ENCODE measurements at places on chromosomes 4 and X.

DNA sequence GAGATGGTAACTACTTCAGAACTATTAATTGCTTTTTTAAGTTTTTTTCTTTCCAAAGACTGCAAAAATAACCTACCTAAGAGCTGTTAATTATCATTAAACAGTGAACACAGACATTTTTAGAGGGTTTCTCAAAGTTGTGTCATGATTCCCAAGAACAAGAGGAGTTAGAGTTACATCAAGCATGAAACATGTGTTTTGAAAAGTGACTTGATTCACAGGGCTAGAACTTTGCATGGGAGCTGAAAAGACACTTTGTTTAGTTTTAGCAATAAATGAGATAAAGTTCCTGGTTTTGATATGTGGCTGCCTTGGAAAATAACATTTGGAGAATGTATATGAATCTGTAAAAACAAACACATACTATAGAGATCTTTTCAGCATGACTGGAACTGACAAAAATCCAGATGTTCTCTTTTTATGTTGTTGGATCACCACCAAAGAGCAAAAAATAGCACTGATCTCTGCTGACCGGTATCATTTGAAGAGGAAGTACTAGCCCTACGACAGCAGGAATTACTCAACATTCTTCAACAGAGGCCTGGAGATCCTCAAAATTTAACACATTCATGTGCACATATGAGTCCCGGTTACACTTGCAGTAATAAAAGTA, 173.0 kb upstream of the PCDH18 start:
- DNase-seq: no peak

- DNase-seq: no peak
Measured at GRCh38 chr4:31193521-31193920, 473.4 kb downstream of the PCDH7 start.

DNA sequence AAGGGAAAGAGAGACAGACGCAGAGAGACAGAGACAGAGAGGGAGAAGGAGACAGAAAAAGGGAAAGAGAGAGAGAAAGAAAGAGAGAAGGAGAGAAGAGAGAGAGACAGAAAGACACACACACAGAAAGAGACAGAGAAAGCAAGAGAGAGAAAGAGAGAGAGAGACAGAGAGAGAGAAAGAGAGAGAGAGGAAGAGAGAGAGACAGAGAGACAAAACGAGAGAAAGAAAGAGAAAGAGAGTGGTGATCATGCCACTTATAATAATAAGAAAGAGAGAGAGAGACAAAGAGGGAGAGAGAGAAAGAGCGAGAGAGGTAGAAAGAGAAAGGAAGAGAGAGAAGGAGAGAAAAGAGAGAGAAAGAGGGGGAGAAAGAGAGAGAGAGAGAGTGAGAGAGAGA, 51.4 kb downstream of the SHOX start:
- DNase-seq: no peak

GRCh38 chr4:96009427-96010119, 169.7 kb downstream of the PDHA2 start:
- no peak for DNase-seq

DNA sequence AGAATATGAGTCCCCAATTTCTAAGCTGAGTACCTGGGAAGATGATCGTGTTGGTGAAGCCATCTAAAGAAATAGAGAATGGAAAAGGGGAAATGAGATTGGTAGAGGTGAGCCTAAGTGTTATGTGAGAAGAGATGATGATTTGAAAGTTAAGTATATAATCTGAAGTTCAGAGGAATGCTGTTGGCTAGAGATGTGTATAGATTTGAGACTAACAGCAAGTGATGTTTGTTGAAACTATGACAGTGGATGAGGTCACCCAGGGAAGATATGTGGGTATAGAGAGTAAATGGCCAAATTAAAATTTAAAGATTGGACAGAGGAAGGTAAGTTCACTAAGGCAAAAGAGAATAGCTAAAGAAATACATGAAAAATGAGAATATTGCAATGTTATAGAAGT, 324.2 kb downstream of the MAPK10 start:
- DNase-seq: no peak

DNA sequence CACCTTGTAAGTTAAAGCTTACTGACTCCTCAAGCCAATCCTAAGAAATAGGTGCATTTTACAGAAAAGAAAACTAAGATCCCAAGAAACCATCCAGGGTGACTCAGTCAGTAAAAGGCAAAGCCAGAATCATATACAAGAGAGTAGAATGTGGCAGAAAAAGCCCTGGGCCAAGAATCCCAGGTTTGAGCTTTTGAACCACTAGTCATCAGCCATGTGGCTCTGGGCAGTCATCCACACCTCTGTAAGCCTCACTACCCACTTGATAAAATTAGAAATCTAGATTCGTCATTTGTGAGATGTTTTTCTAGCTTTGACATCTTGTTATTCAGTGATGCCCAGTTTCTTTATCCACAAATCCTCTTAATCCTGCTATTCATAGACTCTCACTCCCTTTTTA, 122.2 kb upstream of the PDE5A start:
- no peak for DNase-seq

GRCh38 chr4:41670530-41670929, 78.0 kb downstream of the PHOX2B start:
- DNase-seq: no peak

DNA sequence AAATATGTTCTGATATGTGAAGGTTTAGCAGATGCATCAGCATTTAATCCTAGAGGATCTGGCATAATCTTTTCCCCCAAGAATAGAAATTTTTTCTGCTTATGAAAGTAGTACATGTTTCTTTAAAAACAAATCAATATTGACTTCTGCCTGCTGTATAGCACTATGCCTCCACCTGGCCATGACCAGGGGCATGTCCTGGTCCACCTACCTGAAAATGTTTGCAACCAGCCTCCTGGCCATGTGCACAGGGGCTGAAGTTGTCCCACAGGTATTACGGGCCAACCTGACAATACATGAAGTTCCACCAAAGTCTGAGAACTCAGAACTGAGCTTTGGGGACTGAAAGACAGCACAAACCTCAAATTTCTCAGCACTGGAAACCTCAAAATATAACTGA, 10.0 kb downstream of the HPRT1 start:
- DNase-seq: no peak

DNA sequence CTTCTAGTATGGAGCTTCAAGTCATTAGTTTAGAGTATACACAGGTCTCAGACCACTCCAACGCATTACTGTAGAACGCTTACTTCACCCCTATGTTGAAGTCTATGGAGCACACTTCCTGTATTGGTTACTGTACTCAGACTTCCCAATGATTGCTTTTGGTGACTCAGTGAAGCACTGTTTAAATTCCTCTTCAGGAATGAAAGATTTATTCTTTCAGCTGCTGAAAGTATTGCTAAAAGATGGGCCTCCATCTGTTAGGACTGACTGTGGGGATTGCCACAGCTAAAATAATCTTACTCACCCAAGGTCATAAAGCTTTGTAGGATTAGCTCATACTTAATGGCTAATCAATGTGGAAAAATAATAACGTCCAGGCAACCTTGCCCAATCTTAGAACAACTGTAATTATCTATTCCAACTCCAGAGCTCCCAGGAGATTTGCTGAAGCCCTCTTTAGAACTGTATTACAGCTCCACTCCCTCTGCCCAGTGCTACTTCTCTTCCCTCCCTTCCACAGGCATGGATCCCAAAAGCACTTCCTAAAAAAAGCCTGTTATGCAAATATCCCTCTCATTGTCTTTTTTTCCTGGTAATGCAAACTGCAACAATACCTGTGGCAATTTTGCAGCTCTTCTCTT, 281.9 kb upstream of the HS3ST1 start:
- DNase-seq: no peak

DNA sequence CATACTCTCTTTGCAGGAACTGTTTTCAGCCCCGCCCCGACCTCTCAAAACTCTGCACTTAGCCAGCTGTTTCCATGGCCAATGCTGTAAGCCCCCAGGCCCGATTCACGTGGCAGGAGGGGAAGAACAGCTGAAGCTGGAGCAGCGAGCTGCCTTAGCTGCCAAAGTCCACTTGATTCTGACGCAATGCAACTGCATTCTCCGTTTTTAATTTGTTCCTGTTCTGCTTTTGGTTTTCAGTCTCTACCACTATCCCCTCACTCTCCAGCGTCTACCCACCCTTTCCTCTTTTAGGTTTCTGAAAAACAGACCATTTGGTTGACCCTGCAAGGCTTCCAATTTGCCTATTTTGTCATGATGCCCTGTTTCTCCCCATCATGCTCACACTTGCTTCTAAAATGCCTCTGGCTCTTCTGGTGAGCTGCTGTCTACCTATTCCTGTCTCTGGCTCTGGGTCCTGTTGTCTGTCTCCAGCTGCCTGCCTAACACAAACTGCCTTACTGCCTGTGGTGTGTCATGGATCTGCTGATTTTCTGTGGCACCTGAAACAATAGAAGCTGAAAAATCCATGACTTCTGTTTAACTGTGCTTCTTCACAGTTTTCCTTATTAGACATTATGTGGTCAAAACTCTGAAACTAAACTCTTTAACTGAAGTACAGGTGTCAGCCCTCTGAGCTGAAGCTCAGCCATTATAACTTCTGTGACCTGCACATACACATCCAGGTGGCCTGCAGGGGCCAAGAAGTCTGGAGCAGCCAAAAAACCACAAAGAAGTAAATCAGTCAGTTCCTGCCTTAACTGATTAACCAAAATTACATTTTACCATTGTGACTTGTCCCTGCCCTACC, 160.5 kb upstream of the AGTR2 start:
- DNase-seq: no peak

GRCh38 chrX:46710927-46711623, 47.8 kb downstream of the SLC9A7 start:
- no peak for DNase-seq

DNA sequence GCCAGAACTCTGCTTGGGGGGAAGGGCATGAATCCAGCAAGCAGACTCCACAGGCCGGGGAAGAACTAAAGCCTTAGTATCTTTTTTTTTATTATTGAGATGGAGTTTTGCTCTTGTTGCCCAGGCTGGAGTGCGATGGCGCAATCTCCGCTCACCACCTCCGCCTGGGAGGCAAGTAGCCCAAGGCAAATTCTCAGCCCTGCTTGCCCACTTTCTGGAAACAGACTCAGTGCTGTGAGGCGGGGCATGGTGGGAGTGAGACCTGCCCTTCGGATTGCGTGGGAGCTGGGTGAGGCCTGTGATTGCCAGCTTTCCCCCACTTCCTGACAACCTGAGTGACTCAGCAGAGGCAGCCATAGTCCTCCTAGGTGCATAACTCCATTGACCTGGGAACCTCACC, 348.8 kb downstream of the GASK1B start:
- no peak for DNase-seq

GRCh38 chr4:114921191-114921590, 192.2 kb downstream of the NDST4 start:
- no peak for DNase-seq

DNA sequence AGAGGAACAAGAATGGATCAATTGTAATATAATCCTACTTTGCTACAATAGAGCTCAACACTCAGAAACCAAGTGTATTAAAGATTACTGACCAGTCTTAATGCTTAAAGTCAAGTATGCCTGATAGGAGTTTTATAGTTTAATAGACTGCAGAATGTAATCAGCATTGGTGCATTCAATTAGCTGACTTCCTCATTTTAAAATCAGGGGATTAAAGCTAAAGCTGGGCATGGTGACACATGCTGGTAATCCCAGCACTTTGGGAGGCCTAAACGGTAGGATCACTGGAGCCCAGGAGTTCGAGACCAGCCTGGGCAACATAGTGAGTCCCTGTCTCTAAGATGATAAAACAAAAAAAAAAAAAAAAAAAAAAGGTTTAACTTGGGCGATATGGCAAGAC, 10.8 kb downstream of the HNRNPDL start:
- no peak for DNase-seq

Data from stimulated activated CD8-positive, alpha-beta memory T cell treated with anti-CD3 and anti-CD28 coated beads, Interleukin-4, amount 100 ng/mL, for 1 hour (primary cell).